ENCODE measurements at places on chromosomes 16 and 17. TPM values are rescaled to one million over a fixed set of nuclear protein-coding genes. Genes with fewer than 3 reads are reported as not detected.

Gene NDE1
- 17.5 TPM for total RNA-seq

DNA sequence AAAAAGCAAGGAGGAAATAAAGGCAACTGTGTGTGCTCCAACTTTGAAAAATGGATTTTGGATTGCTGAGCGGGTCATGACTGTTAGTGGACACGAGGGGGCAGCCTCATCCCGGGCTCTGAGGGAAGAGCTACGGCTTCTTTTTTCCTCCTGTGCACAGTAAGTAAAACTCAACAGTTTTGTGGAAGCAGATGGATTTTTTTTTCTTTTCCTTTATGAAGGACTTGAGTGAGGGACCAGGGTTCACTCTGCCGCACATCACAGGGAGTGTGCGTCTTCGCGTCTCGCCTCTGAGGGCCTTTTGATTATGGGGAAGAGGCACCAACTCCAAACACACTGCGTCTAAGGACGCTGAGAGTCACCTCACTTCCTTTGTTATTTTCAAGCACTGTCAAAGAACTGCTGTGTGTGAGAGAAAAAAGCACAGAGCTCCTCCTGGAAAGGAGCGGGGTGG is 80.3 kb upstream of the GOT2 start:
- peak; percentile 57 for DNase-seq

Gene ABCA10
- 0.22 TPM for total RNA-seq

DNA sequence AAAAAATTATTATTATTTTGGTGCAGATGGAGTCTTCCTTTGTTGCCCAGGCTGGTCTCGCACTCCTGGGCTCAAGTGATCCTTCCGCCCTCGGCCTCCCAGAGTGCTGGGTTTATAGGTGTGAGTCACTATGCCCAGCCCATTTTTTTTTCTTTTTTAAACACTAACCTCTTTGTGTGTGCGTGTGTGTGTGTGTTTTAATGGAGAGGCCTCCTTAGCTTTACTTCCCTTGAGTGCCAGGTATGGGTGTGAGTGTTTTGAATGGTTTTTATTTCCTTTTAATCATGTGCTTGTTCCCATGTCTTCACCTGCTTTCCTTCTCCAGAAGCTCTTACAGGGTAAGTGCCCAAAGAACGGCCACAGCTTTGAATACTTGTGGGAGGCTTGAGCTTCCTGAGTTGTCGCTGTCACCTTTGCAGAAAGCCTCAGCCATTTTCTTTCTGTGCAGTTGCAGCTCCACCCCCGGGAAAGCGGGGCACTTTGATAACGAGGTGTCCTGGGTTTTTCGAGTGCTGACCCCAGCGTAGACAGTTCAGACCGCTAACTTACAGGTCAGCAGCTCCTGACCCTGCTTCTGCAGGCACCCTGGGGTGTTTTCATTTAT is 22.6 kb downstream of the AKAP1 start:
- no peak for DNase-seq

All from lung microvascular endothelial cell (primary cell).